Activated CD8-positive, alpha-beta memory T cell treated with anti-CD3 and anti-CD28 coated beads for 1 hour (primary cell): ENCODE measurements at places on chromosomes 3 and 15.

- no peak for DNase-seq
Measured at GRCh38 chr3:69282181-69282580, 103.7 kb downstream of the FRMD4B start.

GRCh38 chr15:65738649-65739048 lies 53.4 kb downstream of the DENND4A start:
- no peak for DNase-seq

- DNase-seq: no peak
Measured at GRCh38 chr15:76197703-76198455, 113.4 kb downstream of the ETFA start.

DNA sequence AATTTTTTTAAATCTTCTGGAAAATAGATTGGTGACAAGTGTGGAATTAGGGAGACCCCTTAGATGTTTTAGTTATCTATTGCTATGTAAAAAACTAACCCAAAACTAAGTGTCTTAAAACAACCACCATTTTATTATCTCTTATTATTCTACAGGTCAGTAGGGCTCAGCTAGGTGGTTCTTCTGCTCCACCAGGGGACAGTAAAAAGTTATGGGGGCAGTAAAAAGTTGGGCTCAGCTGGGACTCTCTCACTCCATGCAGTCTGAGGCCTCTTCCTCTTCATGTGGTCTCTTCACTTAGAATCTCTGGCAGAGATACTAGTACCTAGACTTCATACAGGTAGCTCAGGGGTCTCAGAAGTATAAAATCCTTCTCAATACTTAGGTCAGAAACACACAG lies 18.0 kb upstream of the DIS3L start:
- DNase-seq: no peak

DNA sequence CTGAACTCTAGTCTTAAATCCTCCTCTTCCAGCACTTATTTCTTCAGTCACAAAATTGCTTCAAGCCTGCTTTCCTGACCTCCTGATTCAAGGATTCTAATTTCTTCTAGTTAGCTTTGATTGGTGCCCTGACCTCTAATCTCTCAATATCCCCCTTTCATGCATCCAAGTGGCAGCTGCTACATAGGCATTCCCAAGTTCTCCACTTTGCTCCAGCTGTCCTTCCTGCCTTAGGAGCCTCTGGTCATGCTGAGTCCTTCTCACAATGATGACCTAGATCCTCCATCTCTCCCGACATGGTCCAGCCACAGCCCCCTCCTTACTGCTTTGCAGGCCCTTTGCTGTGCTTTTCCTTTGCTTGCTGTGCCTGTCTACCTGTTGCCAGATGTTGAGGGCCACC lies 347.8 kb upstream of the C2CD4B start:
- DNase-seq: no peak

GRCh38 chr3:129224984-129225393 lies 24.4 kb upstream of the COPG1 start:
- no peak for DNase-seq

- DNase-seq: no peak
Measured at GRCh38 chr15:75001310-75001709, 5.9 kb downstream of the SCAMP5 start.

DNA sequence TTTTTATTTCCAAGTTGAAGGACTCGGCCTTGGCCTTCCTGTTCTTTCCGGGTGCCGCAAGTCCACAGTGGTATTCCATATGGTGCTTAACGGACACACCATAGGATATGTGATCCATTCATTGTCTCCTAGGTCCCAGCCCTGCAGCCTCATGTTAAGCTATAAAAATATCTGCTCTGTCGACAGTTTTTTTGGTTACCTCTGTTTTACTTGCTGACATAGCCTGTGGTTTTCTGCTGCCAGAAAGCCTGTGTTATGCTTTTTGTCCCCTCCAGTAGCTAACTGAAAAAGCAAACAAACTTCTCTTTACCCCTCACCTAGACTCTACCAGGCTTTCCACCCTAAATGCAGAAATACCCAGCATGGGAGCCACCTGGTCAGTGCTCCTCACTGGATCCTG lies 5.3 kb downstream of the INAFM2 start:
- no peak for DNase-seq

DNA sequence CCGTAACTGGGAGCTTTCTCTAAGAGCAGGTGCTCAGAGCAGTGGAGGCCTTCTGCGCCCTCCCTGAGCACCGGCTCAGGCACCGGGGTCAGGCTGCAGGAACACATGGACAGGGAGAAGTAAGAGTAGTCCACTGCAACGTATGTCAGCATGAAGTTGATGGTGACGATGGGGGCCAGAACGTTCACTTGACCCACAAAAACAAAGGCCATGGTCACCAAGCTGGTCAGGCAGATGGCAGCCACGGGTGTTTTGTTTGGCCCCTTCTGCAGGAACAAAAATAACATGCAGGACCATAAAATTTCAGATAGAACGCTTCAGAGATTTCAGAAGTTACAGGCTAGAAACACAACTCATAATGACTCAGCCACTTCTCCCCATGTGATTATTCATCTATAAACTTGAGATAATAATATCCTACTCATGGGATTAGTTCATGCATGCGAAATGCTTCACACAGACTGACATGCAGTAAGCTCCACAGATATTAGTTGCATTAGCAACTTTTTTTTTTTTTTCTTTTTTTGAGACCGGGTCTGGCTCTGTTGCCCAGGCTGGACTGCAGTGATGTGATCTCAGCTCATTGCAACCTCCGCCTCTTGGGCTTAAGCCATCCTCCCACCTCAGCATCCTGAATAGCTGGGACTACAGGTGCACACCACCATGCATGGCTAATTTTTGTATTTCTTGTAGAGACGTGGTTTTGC lies 52.2 kb upstream of the HEG1 start:
- no peak for DNase-seq

DNA sequence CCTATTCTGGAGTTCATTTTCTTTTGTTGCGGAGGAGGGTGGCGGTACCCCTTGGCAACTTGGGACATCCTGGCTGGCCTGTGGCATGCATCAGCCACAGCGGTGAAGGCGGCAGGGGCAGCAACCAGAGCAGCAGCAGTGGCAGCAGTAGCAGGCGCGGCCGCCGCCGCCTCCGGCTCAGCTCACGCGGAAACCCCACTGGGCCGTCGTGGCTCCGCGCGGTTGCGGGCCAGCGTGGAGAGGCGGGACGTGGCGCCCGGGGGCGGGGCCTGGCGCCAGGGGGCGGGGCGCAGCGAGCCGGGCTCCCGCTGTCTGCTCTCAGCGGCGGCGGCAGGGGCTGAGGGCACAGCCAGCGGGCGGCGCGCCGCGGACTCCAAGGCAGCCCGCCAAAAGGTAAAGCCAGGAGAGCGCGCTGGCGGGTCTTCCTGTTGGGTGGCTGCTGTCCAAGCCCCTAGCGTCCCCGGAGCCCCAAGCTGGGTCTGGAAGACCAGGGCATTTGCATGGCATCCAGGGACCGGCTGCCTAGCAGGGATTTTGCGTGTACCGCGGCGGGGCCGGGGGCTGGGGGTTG lies 334.4 kb upstream of the THRB start:
- no peak for DNase-seq

- no peak for DNase-seq
Measured at GRCh38 chr15:57388464-57388863, 12.2 kb downstream of the CGNL1 start.

DNA sequence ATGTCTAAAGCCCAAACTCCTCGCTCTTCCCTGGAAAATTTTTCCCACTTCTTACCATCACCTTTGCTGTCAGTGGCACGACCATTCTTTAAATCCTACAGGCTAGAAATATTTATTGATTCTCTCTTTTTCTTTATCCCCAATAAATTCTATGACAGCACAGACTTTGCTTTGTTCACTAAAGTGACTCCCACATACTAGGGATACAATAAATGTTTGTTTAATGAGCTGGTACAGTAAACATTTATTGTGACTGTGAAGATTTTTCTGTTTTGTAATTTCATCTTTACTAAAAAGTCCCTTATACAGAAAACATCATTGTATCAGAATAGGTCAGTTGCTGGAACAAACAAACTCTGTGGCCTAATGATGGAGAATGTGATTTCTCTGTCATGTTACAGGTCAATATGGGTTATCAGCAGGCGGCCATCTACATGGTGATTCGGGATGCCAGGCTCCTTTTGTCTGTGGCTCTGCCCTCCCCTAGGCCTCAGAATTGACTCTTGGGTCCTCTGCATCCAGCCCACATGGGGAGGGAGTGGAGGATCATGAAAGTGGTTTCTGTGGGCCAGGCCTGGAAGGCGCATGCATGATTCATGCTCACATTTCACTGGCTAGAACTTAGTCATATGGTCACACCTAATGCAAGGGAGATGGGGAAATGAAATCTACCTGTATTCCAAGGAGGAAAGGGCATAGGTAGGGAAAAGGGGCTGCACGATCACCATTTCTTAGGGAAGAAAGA lies 22.7 kb upstream of the KNG1 start:
- DNase-seq: no peak

DNA sequence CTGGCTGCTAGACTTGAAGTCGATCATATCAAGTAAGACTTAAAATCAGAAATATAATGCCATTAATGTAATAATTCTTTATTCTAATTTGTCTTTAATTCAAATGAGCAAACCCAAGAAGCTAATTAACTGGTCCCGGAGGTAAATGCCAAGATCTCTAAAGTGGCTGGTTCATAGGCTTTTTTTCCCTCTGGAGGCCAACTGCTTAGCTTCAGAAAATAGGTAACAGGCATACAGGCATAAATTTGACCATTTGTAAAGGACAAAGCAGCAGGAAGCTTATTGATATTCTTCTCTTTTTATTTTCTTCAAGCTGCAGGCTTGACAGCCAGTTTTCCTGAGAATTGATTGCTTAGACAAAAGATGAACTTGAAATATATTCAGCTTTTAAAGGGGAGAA lies 158.6 kb upstream of the RAP2B start:
- DNase-seq: no peak

DNA sequence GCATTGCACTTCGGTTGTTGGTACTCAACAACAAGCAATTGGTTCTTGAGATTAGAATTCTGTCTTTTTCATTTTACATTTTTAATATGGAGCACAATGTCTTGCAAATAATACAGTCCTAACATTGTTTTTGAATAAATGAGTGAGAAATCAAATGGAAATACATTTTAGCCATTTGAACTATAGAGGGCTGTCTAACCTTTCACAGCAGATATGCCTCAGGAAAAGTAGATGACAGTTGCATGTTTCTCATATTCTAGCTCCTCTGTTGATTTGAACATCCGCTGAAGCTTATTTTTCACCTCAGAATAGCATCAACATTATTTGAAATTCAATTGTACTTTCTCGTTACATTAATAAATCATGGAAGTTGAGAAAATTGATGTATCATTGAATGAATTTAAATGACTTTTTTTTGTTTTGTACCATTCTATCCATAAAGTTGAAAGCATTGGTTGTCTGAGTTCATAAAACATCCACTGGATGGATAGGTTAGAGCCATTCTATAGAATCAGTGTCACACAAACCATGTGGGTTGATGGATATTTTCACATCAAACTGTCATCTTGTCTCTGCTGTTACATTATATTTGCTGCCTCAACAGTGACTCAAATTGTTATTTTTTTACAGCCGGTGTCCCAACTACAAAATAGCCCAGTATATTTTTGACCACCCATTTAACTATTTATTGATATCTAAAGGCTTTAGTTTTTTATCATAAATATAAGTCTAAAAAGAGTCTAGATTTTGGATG lies 928.3 kb downstream of the NSUN3 start:
- DNase-seq: no peak

- DNase-seq: no peak
Measured at GRCh38 chr3:18902081-18902793, 246.1 kb upstream of the KCNH8 start.

GRCh38 chr3:148532326-148532725 lies 165.4 kb upstream of the AGTR1 start:
- DNase-seq: no peak

DNA sequence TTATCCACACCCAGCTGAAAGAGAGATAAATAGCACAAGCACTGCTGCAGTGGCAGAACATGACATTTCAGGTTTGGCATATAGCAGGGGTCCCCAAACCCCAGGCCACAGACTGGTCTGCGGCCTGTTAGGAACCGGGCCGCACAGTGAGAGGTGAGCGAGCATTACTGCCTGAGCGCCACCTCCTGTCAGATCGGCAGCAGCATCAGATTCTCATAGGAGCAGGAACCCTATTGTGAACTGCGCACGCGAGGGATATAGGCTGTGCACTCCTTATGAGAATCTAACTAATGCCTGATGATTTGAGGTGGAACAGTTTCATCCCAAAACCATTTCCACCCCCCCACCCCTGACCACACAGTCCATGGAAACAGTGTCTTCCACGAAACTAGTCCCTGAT lies 54.6 kb downstream of the CCR4 start:
- DNase-seq: no peak

DNA sequence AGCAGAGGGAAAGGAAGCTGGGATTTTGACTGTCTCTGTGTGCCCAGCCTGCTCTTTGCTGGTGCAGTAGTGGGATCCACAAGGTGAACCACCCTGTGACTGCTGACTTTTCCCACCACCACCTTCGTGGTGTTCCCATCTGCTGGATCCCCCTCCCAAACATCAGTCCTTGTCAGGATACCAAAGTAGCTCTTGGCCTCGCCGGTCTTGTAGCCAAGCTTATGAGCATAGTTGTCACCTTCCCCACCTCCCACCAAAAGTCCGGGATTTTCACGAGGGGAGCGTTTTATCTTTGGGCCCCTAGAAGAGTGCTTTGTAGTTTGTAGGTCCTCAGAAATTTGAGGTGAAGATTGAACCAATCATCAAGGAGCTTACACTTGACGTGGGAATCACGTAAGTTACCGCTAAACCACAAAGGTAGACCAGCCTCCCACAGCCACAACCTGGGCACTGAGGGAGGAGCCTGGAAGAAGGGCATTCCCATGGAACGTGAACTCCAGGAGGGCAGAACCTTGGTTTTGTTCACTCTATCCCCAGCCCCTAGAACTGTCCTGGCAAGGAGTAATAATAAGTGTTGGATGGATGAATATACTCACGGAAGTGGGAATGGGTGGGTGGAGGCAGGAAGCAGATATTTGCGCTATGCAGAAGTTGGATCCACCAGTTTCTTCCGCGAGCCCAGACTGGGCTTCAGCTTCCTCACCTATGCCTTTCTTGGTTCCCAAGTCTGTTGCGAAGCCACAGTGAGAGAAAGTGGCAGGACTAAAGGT lies 814 bp upstream of the TEX264 start:
- no peak for DNase-seq

- no peak for DNase-seq
Measured at GRCh38 chr3:166127969-166128368, 290.7 kb upstream of the BCHE start.

GRCh38 chr15:99503411-99503810 lies 62.4 kb upstream of the MEF2A start:
- DNase-seq: no peak

DNA sequence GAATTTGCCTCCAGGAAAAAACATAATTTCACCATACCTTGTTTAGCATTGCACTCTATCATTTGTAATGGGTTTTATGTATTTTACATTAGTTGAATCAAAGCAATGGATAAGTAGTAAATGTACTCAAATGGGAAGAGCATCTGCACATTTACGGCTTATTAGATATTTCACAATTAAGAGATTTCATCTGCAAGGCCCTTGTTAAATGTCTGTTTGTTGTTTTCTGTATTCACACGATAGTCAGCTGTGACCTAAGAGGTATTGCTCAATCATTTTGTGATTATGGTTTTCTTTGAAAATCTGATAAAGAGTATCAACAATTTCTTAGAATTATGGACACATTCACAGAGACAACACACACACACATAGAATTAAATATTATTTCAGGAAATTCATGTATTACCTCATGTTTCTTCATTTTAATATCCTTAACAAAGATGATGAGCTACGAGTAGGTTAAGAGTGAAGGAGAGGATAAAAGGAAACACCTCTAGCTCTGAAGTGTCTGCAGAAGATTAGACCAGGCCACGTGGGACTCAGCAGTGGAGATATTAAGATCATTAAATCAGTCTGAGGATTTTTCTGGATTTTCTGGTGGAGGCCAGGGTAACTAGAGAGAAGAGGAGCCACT lies 121.9 kb upstream of the POU1F1 start:
- no peak for DNase-seq
